Muscle of arm (tissue), 14 donors: ENCODE measurements at places on chromosomes 7 and 10. TPM values are rescaled to one million over a fixed set of nuclear protein-coding genes. Genes with fewer than 3 reads are reported as not detected.

Gene CHRM2
- 0.34 TPM for polyA plus RNA-seq

Gene AKR1C8
- not detected for polyA plus RNA-seq

GRCh38 chr7:140059273-140060242 lies 3.2 kb downstream of the PARP12 start:
- no peak for DNase-seq

DNA sequence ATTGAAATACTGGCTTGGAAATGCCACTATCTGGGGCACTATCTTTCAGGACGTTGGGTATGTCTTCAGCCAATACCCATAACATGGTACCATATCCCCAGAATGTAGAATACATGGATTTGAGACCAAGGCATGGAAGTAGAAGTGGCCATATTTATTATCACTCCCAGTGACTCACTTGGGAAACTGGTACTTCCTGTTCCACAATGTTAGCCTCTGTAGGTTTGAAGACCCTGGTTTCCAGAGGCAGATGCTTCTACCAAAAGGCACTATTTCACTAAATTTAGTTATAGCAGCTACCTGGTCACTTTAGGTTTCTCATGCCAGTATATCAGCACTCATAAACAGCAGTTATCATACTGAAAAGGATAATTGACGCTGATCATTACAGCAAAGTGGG lies 184.2 kb downstream of the CCDC71L start:
- DNase-seq = no peak

- no peak for DNase-seq
Observed at GRCh38 chr10:115417585-115418265, 324.6 kb downstream of the ATRNL1 start.

Gene SGPL1
- 23.2 TPM for polyA plus RNA-seq

Gene GPC2
- not detected for polyA plus RNA-seq
